ENCODE measurements at places on chromosomes 5 and 9.

- no peak for DNase-seq
Measured at GRCh38 chr9:123344192-123344949, 11.6 kb upstream of the CRB2 start.

GRCh38 chr5:61755726-61756222, 423.7 kb downstream of the ZSWIM6 start:
- no peak for DNase-seq

DNA sequence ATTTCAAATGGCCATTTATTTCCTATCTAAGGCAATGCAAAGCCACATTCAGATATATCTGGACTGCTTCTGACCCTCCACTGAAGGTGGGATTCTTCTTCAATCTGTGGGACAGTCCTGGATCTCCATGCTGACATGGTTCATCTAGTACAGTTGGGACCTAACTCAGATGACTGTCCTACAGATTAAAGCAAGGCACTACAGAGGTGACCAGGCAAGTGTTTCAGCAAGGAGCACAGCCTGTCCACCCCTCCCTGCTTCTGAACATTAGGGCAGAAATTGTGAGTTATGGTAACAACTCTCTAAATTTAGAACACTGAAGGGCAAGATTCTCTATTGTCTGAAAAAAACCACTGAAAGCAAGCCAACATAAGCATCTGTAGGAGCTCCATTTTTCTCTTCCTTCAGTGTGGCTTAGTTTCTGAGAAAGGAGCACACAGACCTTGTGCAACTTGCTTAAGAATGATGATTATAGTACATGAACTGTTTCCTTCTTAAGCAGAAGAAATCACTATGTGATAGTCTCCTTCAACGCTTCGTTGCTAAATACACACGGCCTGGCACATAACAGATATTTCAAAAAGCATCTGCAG, 62.9 kb upstream of the BARX1 start:
- DNase-seq, result no peak

GRCh38 chr9:98195671-98196070, 3.2 kb upstream of the CORO2A start:
- no peak for DNase-seq

DNA sequence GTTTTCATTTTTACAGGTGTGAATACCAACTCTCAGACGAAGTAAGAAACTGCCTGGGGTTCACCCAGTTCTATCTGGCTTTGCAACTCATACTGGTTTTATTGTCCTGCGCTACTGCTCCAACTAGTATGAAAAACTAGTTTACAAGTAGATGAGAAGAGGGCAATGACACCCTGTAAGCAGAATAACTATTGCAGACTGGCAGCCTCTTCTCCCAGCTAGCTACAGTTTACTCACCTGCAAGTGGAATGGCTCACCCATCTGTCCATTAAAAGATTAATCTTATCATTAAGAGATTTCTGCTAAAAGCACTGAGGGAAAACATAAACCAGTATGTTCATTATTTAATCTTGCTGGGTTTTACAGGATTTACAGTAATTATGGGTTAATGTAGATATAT, 113.4 kb downstream of the FRMD3 start:
- DNase-seq, result no peak

DNA sequence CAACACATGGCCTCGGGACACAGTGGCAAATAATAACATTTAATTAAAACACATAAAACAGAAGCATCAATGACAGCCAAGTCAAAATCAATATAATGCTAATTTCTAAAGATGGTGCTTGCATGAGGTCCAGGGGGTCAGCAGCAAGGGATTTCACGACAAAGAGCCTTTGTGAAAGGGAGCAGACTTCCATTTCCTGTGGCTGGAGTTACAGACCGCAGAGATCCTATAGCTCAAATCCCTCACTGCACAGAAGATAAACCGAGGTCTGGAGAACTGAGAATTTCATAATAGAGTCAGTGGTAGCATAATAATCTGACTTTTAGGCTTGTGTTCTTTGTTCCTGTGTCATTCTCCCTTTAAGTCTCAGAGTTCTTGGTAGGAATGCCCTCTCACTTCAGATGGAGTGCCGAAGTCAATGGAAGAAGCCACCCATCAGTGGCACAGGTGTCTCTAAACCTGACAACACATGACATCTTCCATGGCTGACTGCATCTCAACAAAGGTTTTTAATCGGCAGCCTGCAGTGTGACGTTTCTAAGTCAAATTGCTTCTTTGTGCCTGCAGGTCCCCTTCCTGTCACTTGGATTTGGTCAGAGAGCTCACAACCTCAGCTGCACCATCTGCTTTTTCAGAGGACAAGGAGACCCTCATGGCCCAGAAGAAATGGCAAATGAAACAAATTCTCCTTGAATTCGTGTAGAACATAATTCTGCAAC, 67.4 kb downstream of the CARTPT start:
- DNase-seq, result no peak

GRCh38 chr5:120151181-120151580, 312.9 kb upstream of the PRR16 start:
- no peak for DNase-seq

- no peak for DNase-seq
Measured at GRCh38 chr9:117696154-117696553, 8.0 kb upstream of the TLR4 start.

DNA sequence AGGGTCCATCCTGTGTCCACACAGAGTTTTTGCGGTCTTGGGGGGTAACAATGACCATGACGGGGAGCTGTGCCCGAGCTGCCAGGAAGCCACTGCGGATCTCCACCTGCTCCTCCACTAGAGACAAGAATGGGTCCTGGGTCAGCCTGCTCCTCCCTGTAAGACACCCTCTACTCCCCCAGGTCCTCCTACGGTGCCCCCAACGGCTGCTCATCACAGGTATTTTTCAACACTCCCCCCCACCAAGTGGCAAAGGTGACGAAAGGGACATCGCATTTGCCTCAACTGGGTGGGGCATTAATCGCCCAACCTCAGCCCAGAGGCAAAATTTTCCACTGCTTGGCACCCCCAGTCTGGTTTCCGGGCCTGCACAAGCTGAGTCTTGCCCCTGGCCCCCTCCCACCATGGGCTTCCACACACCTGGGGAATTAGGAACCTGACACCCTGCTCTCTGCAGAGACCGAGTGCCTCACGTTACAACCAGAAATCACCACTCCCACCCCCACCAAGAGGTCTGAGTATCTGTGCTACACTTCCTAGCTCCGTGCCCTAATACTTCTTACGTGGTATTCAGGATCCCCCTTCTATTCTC, 9.6 kb downstream of the NOL6 start:
- no peak for DNase-seq

GRCh38 chr9:75378926-75379325, 290.6 kb downstream of the OSTF1 start:
- no peak for DNase-seq

- no peak for DNase-seq
Measured at GRCh38 chr5:175686826-175687225, 29.0 kb downstream of the HRH2 start.

- no peak for DNase-seq
Measured at GRCh38 chr9:26603617-26604016, 289.0 kb downstream of the CAAP1 start.

GRCh38 chr9:116605904-116606341, 81.2 kb upstream of the TRIM32 start:
- DNase-seq, result no peak

DNA sequence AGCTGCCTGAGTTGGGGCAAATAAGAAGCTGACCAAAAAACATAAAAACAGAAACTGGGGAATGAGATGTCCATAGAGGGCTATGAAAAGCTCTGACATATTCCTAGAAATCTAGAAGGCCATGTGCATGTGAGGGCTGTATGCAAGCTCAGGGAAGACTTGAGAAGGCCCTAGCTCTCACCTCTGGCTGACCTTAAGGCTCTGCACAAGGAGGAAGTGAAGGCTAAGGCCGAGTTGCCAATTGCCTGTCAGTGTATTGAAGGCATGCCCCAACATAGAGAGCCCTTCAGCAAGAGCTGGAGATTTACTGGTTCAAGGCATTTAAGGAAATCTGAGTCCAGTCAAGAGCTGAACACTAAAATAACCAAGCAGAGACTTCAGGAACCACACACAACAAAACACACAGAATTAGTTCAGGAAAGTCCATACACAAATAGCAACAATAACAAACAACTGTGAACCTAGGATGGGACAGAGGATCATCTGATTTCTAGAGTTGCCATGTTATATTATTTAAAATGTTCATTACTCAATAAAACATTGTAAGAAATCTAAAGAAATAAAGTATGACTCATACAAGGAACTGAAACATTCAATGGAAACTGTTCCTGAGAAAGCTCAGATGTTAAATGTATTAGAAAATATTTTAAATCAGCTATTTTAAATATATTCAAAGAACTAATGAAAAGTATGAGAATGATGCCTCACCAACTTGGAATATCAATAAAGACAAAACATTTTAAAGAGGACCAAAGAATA, 161.8 kb downstream of the AUH start:
- no peak for DNase-seq

Data from stimulated activated naive CD4-positive, alpha-beta T cell (primary cell).